Prostate gland (tissue), 2 donors: ENCODE measurements at places on chromosomes 7 and 10.

DNA sequence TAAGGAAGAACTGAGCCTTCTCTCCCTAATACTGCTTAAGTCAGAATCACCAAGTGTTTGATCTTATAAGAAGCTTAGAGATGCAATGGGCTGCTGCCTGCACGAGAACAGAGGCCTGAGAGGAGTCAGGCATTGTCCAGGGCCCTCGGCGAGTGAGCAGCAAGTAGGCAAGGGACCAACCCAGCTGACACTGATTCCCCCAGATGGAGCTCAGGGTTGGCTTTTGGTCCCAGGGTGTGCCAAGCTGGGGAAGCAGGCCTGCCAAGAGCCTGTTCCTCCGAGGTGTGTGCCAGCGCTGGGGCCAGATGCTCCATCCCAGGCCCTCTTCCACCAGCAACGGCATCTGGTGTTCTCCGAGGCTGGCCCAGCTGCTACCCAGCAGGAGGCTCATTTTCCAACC lies 222.0 kb upstream of the ZMIZ1 start:
- no peak for DNase-seq

- DNase-seq: no peak
Observed at GRCh38 chr7:44881610-44882009, 3.7 kb downstream of the PURB start.

- DNase-seq: no peak
Observed at GRCh38 chr7:73442903-73443500, 9.4 kb downstream of the FZD9 start.

DNA sequence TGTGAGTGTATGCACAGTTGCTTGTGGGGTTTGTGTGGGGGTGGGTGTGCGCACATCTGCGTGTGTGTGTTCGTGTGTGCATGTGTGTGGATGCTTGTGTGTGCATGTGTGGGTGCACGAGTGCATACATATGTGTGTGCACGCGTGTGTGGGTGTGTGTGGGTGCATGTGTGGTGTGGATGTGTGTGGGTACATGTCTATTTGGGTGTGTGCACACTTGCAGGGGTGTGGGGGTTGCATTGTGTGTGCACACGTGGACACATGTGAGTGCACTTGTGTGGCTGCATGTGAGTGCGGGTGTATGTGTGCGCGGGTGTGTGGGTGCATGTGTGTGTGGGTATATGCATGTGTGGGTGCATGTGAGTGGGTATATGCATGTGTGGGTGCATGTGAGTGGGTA lies 73.7 kb downstream of the NKX6-2 start:
- no peak for DNase-seq

DNA sequence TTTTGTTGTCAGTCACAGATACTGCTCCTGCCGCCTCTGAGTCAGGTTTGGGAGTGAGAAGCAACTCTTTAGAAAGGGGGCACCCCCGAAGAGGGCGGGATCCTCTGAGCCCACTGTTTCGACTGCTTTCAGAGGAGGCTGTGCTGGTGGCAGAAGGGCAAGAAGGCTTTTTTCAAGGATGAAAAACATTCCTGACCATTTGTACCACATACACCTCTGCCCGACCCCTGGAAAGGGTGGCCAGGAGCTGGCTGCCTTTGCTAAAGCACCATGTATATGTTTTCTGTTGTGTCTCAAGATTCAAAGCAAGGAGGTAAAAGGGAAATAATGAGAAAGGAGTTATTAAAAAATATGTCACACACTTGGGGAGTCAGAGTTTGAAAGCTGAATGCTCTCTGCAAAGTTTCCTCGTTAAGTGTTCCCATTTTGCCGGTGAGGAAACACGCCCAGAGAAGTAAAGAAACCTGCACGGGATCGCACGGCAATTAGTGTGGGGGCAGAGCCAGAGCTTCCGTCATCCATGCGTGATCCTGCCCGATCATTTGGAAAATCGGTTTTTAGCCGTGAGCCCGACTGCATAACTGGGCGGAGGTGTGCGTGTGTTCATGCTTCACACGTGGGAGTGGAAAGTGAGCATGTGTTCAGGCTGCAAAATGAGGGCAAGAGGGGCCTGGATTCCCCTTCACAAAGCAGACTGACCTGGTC lies 163.2 kb downstream of the ADAM12 start:
- DNase-seq: no peak

DNA sequence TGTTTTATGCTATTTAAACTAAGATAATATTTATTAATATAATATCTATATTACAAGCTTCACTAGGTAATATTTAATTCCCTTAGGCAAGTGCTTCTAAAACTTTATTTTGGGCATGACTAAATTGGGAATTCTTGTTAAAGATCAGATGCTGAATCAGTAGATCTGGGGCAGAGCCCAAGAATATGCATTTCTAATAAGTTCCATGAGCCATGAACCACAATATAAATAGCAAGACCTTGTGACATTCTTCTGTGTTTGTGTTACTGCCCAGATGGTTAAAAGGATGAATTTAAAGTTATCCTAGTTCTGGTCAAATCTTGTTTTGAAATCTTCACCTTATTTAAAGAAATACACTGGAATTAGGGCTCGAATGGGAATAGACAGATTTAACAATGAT lies 258.4 kb upstream of the CACNA2D1 start:
- no peak for DNase-seq

DNA sequence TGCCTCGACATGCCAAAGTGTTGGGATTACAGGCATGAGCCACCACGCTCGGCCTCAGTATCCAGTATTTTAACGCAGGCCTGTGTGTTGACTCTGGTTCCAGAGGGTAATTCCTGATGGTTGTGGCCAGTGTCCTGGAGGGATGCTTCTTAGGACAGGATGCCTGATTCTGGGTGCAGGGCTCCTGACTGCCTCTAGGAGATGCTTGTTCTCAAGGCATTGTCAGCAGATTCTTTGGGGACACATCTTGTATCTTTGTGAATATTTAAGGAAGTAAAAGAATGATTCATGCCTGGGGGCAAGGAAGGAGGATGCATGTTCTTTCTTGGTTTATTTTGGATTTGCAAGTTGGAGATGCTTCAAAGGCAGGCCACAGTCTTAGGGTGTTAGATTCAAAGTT lies 2.2 kb downstream of the ZDHHC4 start:
- DNase-seq: no peak

GRCh38 chr10:11179516-11180105 lies 161.9 kb downstream of the CELF2 start:
- DNase-seq: no peak

GRCh38 chr10:2851566-2851965 lies 215.8 kb upstream of the PFKP start:
- no peak for DNase-seq

GRCh38 chr10:90420637-90421318 lies 437.1 kb downstream of the HTR7 start:
- DNase-seq: no peak

DNA sequence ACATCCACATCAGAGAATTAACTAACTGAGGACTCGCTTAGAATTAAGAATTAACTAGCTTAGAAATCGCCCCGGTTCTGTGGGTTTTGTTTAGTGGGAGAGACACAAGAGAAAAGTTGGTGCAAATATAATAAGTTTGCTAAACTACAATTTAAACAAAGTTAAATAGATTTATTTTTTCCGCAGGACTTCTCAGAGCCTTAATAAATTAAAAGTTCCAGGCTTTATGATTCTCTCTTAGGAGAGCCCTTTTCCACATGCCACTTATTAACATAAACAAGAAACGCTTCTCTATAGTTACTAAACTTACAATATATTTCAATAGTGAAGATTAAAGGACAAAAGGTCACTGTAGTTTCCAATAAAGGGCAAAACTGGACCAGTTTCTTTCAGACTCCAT lies 100.0 kb downstream of the SLC25A13 start:
- DNase-seq: no peak

DNA sequence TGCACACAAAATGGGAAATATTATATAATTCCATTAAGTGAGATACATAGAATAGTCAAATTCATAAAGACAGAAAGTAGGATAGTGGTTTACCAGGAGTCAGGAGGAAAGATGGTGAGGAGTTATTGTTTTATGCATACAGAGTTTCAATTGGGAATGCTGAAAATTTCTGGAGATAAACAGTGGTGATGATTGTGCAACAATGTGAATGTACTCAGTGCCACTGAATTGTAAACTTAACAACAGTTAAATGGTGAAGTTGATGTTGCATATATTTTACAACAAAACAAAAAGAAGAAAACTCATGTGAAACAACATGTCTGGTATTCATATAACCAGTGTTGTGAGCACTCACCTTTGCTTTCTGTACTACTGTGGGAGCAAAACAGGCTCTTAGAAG lies 168.9 kb upstream of the TEX47 start:
- DNase-seq: no peak

GRCh38 chr10:16016688-16017087 lies 156.4 kb upstream of the MINDY3 start:
- no peak for DNase-seq

GRCh38 chr10:114151486-114151885 lies 22.5 kb downstream of the CCDC186 start:
- no peak for DNase-seq

GRCh38 chr7:14147532-14147931 lies 158.1 kb upstream of the ETV1 start:
- DNase-seq: no peak

DNA sequence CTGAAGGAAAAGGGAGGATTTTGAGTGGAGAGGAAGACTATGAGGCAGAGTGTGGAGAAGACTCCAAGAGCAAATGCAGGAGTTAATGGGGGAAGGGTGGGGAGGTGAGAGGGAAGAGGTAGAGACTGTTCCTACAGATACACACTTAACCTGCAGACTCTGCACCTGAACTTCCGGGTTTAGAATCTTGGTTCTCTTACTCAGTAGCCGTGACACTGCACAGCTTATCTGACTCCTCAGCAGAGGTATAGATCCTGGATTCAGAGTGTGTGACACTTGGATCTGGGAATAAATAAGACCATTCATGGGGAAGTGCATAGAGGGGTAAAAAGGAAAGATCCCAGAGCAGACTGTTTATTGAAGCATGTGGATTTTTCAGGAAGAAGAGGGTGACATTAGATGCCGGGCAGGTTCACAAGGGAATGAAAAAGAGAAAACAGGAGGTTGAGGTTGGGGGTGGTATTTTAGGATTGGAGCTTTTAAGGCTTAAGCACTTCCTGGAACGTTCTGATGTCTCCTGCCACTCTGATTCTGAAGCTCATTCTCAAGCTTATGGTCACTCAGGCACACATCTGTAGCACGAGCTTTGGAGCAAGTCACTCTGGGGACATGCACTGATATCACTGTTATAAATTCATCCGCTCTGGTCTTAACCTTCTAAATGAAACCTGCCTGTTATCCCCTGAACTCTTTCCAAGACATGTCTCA lies 5.7 kb upstream of the ZC3HAV1L start:
- no peak for DNase-seq

DNA sequence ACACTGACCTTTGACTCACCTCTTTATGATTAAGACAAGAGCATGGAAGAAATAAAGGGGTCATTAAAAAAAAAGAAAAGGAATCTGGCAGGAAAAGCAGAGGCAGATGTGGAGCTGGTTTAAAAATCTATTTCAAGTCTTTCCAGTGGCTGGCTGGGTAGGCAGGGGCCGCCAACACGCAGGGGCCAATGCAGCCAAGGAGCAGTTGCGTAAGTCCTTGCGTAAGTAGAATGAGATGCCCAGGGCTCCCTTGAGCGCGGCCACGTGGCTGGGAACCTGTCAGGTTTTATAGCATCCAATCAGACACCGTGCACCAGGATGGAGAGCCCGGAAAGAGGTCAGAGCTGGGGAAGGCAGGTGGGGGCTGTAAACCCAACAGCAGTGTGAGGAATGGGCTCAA lies 123.8 kb upstream of the INSYN2A start:
- DNase-seq: no peak

DNA sequence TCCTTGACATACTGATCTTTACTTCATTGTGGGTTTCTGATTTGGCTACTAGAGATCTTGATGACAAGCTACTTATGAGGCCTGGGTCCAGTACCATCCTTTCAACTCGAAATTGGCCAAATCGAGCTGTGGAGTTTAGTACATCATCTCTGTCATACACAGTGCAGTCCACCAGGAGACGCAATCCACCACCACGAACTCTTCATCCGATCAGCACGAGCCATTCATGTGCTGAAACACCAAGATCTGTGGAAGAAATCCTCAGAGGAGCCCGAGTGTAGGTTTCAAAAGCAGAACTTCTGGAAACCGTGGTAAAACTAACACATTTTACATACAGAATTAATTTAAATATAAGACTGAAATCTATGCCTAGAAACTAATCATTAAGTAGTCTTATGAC lies 14.2 kb downstream of the DNAJC9 start:
- DNase-seq: no peak
